ENCODE measurements at places on chromosomes 12 and 14.

DNA sequence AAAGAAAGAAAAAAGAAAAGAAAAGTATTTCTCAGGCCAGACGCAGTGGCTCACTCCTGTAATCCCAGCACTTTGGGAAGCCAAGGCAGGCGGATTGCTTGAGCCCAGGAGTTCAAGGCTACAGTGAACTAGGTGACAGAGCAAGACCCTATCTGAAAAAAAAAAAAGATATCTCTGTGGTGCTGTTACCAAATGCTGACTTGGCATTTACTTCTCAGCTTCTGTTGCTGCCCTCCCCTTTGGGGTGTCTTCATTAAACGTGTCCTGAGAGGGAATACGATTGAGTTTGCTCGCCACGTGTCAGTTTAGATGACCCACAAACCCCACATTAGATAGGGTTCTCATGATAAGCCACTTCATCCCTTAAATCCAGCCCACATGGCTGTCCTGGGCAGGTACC, 4.4 kb upstream of the POLR3B start:
- no peak for DNase-seq

- DNase-seq, result no peak
Measured at GRCh38 chr14:23481979-23482822, 12.7 kb downstream of the NGDN start.

GRCh38 chr12:76568888-76569551, 9.4 kb upstream of the OSBPL8 start:
- DNase-seq, result no peak

DNA sequence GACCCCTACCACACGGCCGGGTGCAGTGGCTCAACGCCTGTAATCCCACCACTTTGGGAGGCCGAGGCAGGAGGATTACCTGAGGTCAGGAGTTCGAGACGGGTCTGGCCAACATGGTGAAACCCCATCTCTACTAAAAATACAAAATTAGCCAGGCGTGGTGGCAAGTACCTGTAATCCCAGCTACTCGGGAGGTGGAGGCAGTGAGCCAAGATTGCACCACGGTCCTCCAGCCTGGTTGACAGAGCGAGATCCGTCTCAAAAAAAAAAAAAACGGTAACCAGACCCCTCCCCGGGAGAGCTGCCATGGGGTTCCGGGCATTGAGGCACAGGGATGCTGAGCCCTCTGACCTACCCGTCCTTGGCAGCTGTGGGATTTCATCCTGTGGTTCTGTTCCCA, 21.8 kb downstream of the BCL7A start:
- no peak for DNase-seq

GRCh38 chr12:67433385-67434175, 164.4 kb downstream of the CAND1 start:
- peak; percentile 12 for DNase-seq

DNA sequence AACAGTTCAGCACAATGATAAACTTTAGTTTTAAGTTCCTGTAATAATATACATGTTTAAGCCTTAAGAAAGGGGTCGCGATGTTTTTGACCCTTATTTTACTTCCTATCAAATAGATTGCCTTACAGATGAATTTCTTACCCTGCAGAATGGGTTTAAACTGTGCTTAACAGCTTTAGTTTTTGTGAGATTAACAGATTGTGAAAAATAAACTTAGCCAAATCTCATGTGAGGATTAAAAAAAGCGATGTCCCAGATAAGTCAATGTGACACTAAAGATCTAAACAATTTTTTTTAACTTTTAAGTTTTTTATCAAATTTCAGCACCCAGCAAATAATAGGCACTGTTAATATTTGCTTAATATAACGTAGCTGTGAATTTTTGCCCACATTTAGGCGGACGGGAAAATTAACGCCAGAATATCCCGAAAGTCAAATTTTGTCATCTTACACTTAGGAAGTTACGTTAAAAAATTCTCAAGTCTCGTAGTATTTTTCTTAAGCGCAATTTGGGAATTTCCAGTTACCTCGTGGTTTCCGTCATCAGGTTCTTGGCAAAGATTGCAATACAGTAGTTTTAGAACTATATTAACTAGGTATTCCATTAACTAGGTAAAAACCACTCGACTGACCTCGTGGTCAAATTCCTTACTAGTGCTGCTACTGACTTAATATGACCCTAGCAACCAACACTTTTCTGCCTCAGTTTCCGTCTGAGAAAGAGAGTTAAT, 1.2 kb downstream of the HNRNPC start:
- DNase-seq, result no peak

- no peak for DNase-seq
Measured at GRCh38 chr12:21677204-21677603, 19.6 kb upstream of the LDHB start.

GRCh38 chr12:12491606-12492005, 71.1 kb downstream of the DUSP16 start:
- DNase-seq, result no peak

- no peak for DNase-seq
Measured at GRCh38 chr12:63042646-63043045, 107.7 kb upstream of the PPM1H start.

- DNase-seq, result no peak
Measured at GRCh38 chr14:96817750-96818666, 20.8 kb downstream of the VRK1 start.

GRCh38 chr12:81450920-81451739, 308.0 kb downstream of the PPFIA2 start:
- DNase-seq, result peak; percentile 15

DNA sequence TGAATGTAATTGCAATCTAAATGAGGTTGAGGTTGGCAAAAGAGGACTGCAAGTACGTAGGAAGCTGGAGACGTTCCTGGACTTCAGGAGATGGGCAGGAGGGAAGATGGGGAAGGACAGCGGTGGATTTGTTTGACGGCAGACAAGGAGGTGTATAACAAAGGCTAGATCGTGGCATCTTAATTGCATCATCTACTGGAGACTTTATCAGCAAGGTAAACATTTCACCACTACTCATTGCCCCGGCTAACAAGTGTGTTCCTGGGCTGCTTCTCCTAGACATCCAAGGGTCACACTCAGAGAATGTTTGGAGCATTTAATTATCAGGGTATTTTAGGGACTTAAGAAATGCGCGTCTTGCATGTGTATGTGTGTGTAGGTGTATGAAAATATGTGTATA, 128.5 kb downstream of the KCNK10 start:
- DNase-seq, result no peak

GRCh38 chr12:108633534-108634248, at the start of gene SELPLG:
Gene SELPLG, minus strand, starts transcription at chr12:108633894. Its CDS starts 9,587 bp downstream, at chr12:108624307.
- no peak for DNase-seq

GRCh38 chr14:77241955-77242354, 29.1 kb downstream of the NGB start:
- DNase-seq, result no peak

- DNase-seq, result no peak
Measured at GRCh38 chr12:83769151-83769550, 1082.4 kb downstream of the TMTC2 start.

DNA sequence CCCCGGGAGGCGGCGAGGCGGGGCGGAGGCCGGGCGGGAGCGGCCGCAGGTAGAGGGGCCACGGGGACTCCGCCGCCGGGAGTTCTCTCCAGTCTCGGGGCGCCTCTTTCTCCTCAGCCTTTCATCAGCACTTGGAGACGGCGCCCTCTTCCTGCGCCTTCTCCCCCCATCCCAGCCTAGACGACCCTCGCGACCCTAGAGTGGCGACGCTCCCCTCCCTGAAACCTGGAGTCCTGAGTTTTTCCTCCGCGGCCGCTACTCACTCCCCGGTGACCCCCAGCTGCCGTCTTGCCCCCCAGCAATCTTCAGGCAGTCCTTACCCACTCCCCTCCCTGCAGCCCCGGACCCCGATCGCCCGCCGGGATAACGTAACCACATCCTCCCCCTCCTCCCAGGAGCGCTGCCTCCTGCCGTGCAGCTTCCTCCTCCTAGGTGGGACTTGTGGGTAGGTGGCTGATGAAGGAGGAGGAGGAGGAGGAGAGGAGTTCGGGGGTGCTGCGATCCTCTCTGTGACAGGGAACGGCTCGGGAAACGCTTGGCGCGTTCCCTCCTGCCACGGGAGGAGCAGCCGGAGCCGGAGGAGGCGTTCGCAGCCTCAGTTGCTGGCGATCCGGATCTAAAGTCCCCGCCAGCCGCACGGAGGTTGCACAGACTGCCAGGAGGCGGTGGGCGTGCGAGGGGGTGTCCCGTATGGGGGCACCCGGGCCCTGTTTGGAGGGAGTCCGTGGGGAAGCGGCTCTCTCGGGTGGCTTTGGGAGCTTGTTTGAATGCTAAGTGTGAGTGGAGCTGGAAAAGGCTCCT, 891 bp downstream of the PLEKHA5 start:
- peak; percentile 42 for DNase-seq

GRCh38 chr12:30016540-30017055, 232.9 kb upstream of the TMTC1 start:
- no peak for DNase-seq

DNA sequence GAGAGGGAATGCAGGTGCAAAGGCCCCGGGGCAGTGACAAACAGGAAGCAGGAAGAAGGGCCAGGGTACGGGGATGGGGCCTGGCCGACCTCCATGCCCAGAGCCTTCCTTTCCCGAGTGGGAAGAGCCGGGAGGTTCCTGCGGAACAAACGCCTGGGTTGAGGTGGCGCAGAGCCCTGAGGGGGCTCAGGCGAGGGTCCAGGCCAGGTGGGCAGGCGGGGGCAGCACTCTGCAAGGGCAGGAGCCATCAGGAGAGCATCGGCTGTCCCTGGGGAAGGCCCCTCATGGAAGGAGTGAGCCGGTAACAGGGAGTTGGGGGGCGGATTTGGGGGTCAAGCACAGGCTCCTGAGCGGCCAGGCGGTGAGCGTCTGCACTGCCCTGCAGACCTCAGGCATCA, 18.1 kb upstream of the FBRSL1 start:
- DNase-seq, result no peak

GRCh38 chr14:36129181-36129580, 47.3 kb downstream of the PTCSC3 start:
- no peak for DNase-seq

- DNase-seq, result no peak
Measured at GRCh38 chr12:128474916-128475315, 207.9 kb downstream of the TMEM132C start.
